Lower lobe of right lung (tissue), 2 donors: ENCODE measurements at places on chromosomes 7 and 10. TPM values are rescaled to one million over a fixed set of nuclear protein-coding genes. Genes with fewer than 3 reads are reported as not detected.
A peak's percentile ranks its signal among the peaks of the same experiment; 100 is the strongest.

GRCh38 chr7:152911922-152912321, 152.4 kb downstream of the ACTR3B start:
- H3K4me1 ChIP-seq: no peaks in the 10 kb centered on the region
- no peak for DNase-seq
- no peak overlapping the region for H3K4me3 ChIP-seq
- H3K27me3 ChIP-seq: no peaks in the 10 kb centered on the region
- H3K36me3 ChIP-seq: no peaks in the 10 kb centered on the region
- H3K27ac ChIP-seq: no peak overlapping the region

The SH2D4B gene
- total RNA-seq: 1.4 TPM

The FAM149B1 gene
- total RNA-seq: 23.5 TPM

DNA sequence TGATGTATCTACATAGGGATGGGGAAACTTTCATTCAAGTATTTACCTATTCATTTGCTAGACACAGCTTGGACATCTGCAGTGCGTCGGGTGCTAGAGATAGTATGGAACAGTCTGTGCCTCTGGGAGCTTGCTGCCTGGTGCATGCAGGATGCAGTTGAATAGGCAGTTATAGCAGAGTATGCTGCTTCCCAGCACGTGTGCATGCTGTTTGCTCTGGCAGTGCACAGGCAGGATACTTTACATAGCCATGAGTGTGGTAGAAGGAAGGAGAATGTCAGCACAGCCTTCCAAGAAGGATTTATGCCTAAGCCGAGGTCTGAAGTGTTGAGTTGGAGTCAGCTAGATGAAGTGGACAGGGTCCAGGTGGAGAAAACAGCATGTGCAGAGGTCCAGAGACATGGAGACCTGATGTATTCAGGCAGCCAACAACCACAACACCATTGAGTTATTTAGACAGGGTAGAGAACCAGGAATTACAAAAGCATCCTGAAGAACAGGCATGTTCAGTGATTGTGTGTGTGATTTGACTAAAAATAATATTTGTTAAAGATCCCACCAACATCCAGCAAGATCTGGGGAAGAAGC, 8.1 kb downstream of the MAP3K8 start:
- H3K27ac ChIP-seq: peak overlapping the region; percentile 13
- no peak overlapping the region for H3K4me3 ChIP-seq
- peaks cover 77% of the 10 kb centered on the region for H3K36me3 ChIP-seq
- H3K27me3 ChIP-seq: no peaks in the 10 kb centered on the region

The LLCFC1 gene
- total RNA-seq: not detected

- no peaks in the 10 kb centered on the region for H3K36me3 ChIP-seq
- DNase-seq: no peak
- no peaks in the 10 kb centered on the region for H3K27me3 ChIP-seq
- no peaks in the 10 kb centered on the region for H3K4me1 ChIP-seq
- no peak overlapping the region for H3K27ac ChIP-seq
Observed at GRCh38 chr10:3995302-3996210, 210.5 kb upstream of the KLF6 start.

DNA sequence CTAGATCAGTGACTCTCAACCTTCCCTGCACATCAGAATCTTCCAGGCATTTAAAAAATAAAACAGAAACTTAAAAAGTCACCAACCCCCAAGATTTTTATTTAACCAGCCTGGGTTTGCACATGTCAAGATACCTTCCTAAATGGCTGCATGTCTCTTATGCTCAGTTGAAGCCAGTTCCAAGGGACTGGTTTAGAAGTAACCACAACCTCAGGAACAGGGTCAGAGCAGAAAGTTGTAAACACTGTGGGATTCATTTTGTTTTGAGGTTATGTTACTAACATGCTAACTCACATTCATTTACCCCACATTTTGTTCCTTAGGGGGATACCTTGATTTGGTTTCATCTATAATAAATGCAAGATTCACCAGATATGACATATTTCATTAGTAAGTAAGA, 72.9 kb downstream of the PKD1L1 start:
- no peaks in the 10 kb centered on the region for H3K27me3 ChIP-seq
- no peak for DNase-seq
- H3K27ac ChIP-seq: no peak overlapping the region
- H3K36me3 ChIP-seq: no peaks in the 10 kb centered on the region
- no peaks in the 10 kb centered on the region for H3K4me1 ChIP-seq

DNA sequence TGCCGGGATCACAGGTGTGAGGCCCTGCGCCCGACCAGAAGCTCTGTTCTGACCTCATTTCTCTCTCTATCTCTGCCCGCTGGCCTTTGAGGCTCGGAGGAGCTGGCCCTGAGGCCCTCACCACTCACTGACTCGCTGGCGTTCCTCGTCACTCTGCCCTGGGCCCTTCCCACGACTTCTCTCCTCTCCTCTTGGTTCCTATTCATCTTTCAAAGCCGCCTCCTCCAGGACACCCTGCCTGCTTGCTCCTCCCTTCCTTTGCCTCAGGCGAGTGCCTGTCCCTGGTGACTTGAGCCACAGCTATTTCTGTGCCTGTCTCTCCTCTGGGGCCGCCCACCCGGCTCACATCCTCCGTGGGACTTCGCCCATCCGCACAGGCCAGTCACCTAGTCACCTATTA, 17.3 kb upstream of the ADGRA1 start:
- H3K27ac ChIP-seq: no peak overlapping the region
- peaks cover 23% of the 10 kb centered on the region for H3K27me3 ChIP-seq
- H3K36me3 ChIP-seq: no peaks in the 10 kb centered on the region
- no peak for DNase-seq
- no peak overlapping the region for H3K4me3 ChIP-seq
- H3K4me1 ChIP-seq: no peaks in the 10 kb centered on the region

DNA sequence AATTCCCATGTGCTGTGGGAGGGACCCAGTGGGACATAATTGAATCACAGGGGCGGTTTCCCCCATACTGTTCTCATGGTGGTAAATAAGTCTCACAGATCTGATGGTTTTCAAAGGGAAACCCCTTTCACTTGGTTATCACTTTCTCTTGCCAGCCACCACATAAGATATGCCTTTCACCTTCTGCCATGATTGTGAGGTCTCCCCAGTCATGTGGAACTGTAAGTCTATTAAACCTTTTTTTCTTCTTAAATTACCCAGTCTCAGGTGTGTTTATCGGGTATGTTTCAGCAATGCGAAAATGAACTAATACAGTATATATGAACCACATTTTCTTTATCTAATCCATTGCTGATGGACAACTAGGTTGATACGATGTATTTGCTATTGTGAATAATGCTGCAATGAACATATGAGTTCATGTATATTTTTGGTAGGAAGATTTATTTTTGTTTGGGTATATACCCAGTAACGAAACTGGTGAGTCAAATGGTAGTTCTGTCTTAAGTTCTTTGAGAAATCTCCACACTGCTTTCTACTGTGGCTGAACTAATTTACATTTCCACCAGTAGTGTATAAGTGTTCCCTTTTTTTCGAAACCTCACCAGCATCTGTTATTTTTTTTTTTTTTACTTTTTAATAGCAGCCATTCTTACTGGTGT, 70.0 kb upstream of the HGF start:
- no peaks in the 10 kb centered on the region for H3K36me3 ChIP-seq
- no peaks in the 10 kb centered on the region for H3K4me1 ChIP-seq
- no peak overlapping the region for H3K27ac ChIP-seq
- no peak for DNase-seq

- H3K27me3 ChIP-seq: peaks cover 13% of the 10 kb centered on the region
- no peak overlapping the region for H3K4me3 ChIP-seq
- no peaks in the 10 kb centered on the region for H3K36me3 ChIP-seq
- no peak overlapping the region for H3K27ac ChIP-seq
- H3K4me1 ChIP-seq: no peaks in the 10 kb centered on the region
- no peak for DNase-seq
Observed at GRCh38 chr10:129371541-129371940, 95.5 kb upstream of the MGMT start.

GRCh38 chr7:133871757-133872156, 255.4 kb upstream of the LRGUK start:
- H3K4me3 ChIP-seq: no peak overlapping the region
- no peaks in the 10 kb centered on the region for H3K4me1 ChIP-seq
- DNase-seq: no peak
- H3K27me3 ChIP-seq: no peaks in the 10 kb centered on the region
- no peak overlapping the region for H3K27ac ChIP-seq

DNA sequence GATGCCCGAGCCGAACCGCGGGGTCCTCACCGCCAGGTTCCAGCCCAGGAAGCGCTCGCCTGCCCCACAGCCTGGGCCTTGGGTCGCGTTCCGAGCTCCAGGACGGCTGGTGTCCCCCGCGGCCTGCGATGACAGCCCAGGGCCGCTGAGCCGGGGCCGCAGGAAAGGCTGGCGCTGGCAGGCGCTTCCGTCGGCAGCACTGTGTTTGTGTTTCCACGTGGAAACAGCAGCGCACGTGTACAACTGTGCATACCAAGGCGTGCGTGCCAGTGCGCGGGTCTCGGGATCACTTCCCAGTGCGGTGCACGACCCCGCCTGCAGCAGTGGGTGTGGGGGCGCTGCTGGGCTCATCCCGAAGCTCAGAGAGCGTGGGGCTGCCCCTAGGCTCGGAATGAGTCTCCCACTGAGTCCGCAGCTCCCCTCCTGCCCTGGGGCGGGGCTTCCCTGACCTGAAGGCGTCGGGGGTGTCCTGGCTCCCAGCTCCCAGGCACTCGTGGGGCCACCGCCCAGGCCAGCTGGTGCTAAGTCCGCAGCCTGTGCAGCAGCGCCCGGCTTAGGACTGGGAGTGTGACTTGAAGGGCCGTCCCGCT, 17.2 kb downstream of the AP5Z1 start:
- H3K27ac ChIP-seq: peak overlapping the region; percentile 57
- H3K4me3 ChIP-seq: peak overlapping the region; percentile 50
- no peaks in the 10 kb centered on the region for H3K27me3 ChIP-seq

GRCh38 chr7:43726466-43726865, 2.9 kb downstream of the COA1 start:
- H3K27me3 ChIP-seq: no peaks in the 10 kb centered on the region
- peaks cover 21% of the 10 kb centered on the region for H3K4me1 ChIP-seq
- H3K36me3 ChIP-seq: no peaks in the 10 kb centered on the region
- H3K4me3 ChIP-seq: no peak overlapping the region
- no peak overlapping the region for H3K27ac ChIP-seq
- DNase-seq: no peak

- H3K4me3 ChIP-seq: no peak overlapping the region
- H3K36me3 ChIP-seq: no peaks in the 10 kb centered on the region
- H3K4me1 ChIP-seq: no peaks in the 10 kb centered on the region
- no peak for DNase-seq
- no peaks in the 10 kb centered on the region for H3K27me3 ChIP-seq
Observed at GRCh38 chr10:51137756-51138529, 63.7 kb downstream of the PRKG1 start.

The AHR gene
- total RNA-seq: 132 TPM

The CTNNA3 gene
- total RNA-seq: not detected

DNA sequence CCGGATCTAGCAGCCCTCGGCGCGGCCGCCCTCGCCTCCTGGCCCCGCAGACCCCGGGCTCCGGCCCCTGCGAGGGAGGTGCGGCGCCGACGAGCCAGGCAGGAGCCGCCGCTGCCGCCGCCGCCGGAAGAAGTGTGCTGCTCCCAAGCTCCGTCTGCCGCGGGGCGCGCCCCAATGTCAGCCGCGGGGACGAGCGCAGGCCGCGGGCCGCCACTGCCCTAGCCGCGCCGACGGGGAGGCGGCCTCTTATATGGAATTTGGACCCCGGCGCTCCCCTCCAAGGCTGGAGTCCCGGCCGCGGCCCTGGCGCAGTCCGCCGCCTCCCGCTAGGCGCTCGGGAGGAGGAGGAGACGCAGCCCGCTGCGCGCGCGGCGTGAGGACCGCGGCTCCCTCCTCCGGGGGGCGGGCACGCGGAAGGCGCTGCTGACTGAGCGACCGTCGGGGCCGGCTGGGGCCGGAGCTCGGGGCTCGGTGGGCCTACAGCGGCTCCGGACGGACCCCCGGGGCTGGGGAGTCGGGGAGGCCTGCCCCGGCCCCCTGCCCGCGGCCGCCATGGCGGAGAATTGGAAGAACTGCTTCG, at the start of gene TRIM8:
Gene TRIM8, plus strand, starts transcription at position 414 of the 580 bp plus-strand sequence. Its CDS starts 139 bp downstream, at position 553.
- H3K36me3 ChIP-seq: peaks cover 9% of the 10 kb centered on the region
- peak within 1 kb of the TSS; percentile 91 for H3K4me3 ChIP-seq
- H3K4me1 ChIP-seq: peaks cover 29% of the 10 kb centered on the region
- no peaks in the 10 kb centered on the region for H3K27me3 ChIP-seq
- H3K27ac ChIP-seq: peak within 1 kb of the TSS; percentile 99
- DNase-seq: peak; percentile 74
